ENCODE measurements at places on chromosomes 13 and 19.

- no peak for DNase-seq
Observed at GRCh38 chr13:37142877-37143276, 37.4 kb upstream of the CSNK1A1L start.

DNA sequence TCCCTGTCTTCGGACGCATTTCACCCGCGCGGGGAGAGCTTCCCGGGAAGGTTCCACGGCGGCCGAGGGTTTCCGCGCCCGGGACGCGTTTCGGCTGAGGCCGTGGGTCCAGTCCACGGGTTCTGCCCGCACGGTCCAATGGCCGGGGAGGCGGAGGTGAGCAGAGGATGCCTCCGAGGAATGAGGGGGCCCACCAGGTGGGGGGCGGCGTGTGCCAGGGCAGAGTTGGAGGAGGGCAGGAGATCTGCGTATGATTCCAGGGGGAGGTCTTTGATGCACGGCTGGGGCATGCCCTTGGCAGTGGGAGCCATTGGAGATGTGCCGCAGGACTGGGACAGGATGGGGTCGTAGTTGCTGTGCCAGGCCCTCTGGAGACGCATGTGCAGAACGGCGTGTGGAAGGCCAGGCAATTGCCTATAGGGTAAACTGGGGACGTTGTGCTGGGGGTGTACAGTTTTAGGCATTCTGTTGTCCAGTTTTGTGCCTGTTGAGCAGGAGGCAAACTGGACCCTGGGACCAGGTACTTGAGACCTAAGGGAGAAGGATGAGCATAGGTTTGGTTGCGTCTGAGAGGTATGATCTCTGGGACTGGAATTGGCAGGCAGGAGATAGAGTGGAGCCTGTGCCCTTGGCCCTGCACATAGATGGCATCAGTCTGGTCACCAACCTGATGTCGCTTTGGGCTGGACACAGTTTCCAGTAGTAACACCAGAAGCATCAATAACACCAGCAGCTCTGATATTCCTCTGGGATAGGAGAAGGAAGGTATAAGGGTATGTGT lies 751 bp downstream of the ZNF584 start:
- DNase-seq, result peak; percentile 46

DNA sequence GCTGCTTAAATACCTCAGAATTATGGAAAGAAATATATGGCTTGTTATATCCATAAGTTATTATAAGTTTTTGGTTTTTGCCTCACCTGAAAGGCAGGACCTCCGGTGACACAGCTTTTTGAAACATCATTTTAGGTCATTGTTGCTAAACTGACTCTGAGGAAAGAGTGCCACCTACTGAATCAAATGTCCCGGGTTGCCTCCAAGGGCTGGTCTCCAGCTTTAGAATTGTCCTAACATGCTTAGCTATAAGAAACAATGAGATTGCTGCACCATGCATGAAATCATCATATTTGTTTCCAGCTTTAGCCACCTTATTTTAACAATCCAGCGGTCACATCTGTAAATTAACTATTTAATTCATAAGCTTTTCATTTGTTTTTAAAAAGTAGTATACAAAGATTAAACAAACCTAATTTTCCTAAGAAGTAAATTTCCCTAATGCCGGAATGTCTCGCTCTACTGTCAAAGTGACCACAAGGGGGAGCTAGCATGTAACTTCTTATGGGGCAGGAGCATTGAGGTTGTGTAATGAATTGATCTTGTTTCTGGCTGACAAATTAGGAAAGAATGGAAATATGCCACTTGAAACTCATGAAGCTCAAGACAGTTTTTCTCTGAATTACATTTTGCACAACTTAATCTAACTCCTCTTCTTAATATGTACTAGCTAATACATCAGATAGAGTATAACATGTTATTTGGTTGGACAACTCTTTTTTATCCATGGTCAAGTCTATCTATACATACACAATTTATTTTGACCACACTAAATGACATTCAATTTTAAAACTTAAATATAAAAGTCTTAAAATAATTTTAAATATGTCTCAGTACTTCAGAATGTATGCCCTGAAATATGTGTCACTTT lies 6.7 kb upstream of the PCDH17 start:
- DNase-seq, result peak; percentile 15

DNA sequence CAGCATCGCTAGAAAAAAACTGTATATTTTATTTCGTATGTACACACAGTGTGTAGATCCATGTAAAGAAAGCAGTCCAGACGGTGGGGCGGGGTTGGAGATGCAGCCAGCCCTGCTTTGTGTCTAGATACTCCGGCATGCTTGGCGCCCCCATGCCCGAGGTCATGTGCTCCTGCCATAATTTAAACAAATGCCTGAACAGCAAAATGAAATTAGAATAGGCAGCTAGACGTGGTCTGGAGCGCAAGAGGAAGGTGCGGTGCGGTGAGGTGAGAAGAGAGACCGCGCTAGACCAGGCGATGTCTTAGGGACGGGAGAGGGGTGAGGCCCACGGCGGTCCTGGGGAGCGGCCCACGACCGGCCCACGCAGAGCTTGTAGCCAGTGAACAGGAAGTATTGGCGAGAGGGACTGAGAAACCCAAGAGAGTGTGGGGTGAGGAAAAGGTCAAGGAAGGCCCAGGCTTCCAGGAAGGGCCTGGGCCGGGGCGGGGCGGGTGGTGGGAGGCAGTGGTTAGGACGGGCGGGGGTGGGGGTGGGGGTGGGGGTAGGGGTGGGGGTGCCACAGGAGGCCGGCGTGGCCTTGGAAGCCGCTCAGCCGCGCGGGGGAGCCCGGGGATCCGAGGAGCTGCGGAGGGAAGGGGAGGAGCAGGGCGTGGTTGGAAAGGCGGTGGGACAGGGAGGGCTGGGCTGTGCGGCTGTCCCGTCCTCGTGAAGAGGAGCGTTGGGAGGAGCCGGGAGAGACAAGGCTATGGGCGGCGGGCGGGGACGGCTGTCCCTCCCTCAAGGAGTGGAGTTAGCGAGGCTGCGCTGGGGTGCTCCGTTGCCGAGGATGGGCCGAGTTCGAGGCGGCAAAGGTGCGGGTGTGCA lies 254.7 kb upstream of the SGCG start:
- DNase-seq, result no peak

DNA sequence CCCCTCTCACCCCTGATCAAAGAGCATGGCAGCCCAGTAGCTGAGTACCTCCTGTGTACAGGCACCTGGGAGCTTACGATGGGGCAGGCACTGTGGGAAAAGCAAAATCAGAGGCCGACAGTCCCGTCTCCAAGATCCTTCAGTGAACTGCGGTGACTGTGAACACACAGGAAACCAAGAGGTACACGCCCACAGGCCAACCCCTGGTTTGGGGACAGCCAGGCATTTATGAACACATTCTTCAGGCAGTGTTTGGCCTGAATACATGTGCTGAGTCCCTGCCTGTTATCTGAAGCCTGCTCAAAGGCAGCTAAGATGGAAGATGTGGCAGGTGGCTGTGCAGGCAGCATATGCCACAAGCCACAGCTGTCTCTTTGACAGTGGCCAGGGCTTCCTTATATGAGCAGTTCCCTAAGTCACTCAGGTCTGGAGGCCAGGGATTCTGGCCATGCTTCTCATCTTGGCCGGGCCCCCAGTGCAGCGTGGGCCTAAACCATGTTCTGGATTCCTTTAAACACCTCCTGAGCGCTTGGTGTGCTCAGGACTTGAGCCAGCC lies 123.6 kb downstream of the UQCRFS1 start:
- DNase-seq, result no peak

DNA sequence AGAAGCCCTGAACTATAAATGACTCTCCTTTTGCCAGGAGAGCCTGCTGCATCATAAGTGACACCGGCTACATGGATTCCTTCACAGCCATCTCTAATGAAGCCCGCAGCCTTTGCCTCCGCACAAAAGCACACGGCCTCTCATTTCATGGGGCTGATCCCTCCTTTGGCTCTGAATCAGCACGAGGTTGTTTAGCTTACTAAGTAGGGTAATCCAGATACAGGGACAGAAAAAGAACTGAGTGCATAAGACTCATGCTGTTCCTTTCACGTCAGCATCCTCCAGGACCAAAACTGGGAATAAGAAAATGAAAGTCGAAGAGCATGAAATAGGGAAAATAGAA lies 136.3 kb downstream of the DCT start:
- peak; percentile 65 for DNase-seq

- DNase-seq, result no peak
Observed at GRCh38 chr13:74142257-74142656, 8.1 kb upstream of the KLF12 start.

DNA sequence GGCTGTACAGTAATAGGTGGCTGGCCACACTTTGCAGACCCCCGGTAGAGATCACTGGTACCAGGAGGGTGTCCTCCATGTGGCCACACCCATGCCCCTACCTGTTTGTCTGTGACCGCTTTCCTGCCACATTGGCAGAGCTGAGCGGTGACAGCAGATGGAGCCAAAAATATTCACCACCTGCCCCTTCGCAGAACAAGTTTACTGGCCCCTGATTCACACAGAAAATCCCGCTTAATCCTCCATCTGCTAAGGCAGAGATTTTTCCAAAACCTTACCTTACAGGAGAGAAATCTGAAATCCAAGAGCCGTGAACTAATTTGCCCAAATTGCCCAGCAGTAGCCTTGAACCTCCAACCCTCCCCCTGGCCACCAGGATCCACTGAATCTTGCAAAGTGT lies 52.1 kb downstream of the MYO9B start:
- DNase-seq, result no peak

DNA sequence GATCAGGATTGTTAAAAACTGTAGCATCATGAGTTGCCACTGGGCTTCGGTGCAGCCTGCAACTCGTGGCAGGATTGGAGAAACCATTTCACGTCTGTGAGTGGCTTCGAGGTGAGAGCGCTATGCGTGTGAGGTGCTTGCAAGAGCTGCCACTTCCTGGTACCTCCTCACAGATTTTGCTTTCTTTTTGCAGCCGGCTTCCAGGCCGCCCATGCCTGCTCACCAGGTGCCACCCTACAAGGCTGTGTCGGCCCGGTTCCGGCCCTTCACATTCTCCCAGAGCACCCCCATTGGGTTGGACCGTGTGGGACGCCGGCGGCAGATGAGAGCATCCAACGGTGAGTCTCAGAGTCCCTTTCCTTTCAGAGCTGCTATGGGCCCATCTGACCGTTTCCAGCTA lies 57.9 kb upstream of the C1QTNF9 start:
- DNase-seq, result no peak

All from HCEC 1CT (cell line).